Activated naive CD4-positive, alpha-beta T cell treated with anti-CD3 and anti-CD28 coated beads for 36 hours (primary cell): ENCODE measurements at places on chromosomes 2 and 18.

- DNase-seq, result no peak
These were observed 408.4 kb downstream of the RIT2 start for GRCh38 chr18:42707080-42707479.

DNA sequence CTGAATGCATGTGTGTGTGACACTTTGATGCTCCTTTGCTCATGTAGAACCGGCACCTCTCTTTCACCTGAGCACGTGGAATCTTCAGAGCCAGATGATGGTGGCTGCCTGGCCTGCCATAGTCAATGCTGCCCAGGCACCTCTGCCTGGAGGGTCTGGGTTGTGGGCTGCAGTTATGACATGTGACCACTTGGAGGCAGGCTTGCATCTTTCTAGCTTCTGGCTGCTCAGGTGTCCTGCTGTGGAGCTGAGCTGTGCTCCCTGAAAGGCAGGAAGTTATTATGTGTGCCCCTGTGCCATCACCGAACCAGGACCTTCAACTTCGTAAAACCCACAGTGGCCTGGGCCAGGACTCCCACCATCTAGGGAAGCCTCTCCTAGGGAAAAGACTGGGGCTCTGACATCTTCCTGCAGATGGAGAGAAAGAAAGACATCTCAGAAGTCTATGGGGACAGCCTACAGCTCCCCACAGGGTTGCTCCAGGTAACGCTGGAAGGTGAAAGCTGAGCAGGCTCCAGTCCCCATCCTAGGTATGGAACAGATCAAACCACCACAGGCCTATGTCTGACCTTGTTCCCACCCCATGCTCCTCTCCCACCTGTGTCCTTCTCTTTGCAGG is 30.2 kb downstream of the PSD4 start:
- DNase-seq, result peak; percentile 87

DNA sequence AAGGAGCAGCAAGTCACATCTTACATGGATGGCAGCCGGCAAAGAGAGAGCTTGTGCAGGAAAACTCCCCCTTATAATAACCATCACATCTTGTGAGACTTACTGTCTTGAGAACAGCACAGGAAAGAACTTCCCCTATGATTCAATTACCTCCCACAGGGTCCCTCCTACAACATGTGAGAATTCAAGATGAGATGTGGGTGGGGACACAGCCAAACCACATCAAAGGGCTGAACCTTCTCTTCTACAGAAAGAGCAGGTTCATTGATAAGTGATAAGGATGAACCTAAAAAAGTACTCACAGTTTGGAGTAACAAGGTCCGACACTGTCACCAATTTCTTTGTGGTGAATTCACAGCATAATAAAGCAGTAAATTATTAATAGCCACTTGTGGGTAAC is 422.2 kb upstream of the FSIP2 start:
- no peak for DNase-seq

GRCh38 chr2:128405981-128406613 is 87.4 kb upstream of the HS6ST1 start:
- no peak for DNase-seq

DNA sequence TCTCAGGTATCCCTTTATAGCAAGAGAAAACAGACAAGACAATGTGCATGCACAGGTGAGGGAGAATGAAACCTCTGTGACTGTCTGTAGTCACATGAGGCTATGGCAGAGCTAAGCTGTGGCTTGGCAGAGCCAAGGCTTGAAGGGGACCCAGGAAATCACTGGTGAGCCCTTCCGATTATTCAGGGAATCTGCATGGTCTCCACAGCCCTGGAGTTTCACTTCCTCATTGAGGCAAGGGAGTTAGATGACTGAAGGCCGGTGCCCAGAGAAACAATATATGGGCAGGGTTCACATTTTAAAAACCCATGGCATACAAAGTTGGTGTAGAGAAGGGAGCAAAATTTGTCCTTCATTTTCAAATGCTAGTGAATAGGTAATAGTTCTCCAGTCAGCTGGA is 144.4 kb upstream of the REV1 start:
- no peak for DNase-seq

DNA sequence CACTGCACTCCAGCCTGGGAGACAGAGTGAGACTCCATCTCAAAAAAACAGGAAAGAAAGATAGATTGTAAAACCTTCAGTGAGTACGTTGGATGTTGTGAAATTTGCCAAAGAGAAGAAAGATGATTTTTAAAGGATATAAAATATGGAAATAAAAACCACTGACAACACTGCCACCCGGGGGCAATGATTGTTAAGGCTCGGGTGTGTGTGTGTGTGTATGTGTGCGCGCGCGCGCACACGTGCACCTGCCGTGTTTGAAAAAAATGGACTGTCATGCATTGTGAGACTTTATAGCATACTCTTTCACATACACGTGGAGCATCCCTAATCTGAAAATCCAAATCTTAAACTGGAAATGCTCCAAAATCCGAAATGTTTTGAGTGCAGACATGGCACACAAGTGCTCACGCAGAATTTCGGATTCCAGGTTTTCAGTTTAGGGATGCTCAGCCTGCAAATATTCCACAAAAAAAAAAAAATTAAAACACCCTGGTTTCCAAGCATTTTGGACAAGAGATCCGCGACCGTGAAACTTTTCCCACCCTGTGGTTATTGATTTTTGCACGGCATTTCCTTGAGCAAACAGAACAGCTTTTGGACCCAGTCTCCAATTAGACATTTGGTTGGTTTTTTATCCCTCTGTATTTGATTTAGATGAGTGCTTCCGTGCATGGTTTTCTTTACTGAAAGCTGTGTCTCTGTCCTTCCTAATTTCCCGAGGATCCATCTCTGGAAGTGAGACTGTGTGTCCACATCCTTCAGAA is 269.2 kb downstream of the AGAP1 start:
- DNase-seq, result no peak

DNA sequence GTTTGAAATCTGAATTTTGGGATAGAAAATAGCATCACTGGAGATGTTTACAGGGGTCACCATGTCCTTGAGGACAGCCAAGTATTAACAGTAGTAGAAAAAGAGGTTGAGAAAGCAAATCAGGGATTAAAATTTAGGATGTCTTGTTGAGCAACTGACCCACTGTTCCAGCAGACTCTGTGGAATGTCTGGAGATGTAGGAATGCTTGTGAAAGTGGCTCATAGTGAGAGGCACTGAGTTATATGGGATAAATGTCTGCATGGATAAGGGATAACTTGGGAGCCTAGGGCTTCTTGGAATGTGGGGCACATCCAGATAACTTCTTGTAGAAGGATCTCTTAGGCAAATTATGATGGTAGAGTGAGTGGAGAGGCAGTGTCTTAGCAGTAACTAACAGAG is 495.0 kb downstream of the TMX3 start:
- no peak for DNase-seq
